Activated CD4-positive, alpha-beta T cell treated with anti-CD3 and anti-CD28 coated beads for 4 hours (primary cell): ENCODE measurements at places on chromosomes 11 and 22.

DNA sequence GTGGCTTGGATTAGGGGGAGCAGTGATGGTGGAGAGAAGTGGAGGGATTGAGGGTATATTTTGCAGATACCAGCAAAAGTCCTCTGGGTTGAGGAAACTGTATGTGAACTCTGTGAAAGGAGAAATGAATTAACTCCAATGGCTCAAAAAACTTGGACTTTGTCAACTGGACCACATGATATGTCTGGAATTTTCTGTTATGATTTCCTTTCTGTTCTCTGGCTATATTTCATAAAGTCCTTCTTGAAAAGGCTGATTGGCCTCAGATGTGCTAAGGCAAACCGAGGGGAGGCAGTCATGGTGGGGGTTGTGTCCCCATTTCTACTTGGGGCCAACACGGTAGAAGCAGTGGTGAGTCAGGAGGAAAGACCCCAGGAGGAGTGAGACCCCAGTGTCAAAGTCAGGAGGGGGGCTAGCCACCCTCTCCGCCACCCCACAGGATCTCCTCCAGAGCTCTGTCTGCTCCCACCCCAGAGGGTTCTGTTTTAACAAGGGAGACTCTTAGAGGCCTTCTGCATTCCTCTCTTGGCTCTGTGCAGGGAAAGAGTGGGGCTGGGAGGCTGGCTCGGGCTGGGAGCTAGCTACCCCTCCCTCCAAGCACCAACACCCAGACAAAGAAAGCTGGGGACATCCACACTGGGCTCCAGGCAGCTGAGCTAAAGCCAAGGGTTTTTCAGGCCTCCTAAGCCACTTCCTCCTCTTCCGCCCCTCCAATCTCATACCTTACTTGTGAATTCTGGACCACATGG, 13.8 kb downstream of the CHRDL2 start:
- no peak for DNase-seq

DNA sequence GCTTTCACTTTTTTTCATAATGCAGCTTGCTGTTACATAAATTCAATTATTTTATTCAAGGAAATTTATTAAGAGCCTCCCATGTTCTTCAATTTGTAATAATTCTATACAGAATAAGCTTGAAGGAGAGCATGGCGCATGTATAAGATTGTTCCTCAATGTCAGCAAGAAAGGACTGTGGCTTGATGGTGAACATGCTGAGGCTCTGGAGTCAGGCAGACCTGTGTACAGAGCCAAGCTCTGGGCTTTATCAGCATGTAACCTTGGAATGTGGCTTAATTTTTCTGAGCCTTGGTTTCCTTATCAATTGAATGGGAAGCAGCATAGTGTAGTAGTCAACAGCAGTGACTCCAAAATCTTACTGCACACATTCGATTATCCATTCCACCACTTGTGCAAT, 92.4 kb downstream of the JRKL start:
- DNase-seq: no peak

DNA sequence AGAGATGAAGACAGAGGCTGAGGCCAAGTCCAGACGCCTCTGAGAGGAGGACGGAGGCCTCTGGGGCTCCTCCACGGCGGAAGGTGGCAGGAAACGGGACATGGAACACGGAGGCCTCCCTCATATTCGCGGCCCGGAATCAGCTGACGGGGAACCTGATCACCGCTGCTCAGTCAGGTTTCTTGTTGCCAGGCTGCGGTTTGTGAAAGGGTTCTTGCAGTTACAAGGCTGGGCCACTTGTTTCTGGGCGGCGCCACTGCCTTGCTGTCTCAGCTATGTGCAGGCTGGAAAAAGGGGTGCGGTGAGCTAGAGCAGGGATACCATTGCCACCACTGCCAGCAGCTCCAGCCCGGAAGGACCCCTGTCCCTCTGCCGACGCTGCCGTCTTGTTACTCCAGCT, 10.0 kb upstream of the MMP1 start:
- DNase-seq: no peak

GRCh38 chr11:70725739-70726138, 327.4 kb downstream of the CTTN start:
- DNase-seq: no peak

DNA sequence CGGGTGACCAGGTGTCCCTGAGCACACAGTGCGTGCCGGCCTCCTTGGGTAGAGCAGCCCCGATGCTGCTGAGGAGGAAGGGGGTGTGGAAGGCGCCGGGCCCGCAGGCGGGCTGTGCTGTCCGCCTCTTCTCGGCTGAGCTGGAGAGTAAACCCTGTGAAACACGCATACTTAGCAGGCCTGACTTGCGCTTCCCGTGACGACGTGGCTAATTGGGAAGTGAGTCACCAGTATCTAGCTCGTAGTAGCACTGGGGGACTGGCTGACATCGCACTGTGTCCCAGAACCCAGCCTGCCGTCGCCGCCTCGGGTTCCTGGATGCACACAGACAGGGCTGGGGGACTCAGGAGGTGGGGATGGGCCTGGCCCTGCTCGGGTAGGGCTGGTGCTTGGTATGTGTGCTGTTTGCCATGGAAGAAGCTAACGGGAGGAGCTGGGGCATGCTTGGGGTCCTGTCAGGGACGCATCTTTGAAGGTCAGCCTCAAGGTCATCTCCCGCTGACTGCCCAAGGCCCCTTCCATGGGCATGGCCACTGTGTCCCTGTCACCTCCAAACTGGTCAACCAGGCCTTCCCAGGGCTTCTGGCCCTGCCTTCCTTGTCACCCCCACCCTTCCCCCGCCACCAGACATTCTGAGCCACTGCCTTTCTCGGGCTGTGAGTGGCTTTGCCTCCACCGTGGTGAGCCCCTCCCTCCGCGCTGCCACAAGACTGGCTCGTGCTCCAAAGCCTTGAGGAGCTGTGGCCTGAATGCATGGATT, 1327.0 kb downstream of the BRD1 start:
- no peak for DNase-seq

- DNase-seq: no peak
Observed at GRCh38 chr11:129705341-129705740, 110.3 kb upstream of the TMEM45B start.

- no peak for DNase-seq
Observed at GRCh38 chr11:45511566-45511965, 153.9 kb downstream of the CHST1 start.

DNA sequence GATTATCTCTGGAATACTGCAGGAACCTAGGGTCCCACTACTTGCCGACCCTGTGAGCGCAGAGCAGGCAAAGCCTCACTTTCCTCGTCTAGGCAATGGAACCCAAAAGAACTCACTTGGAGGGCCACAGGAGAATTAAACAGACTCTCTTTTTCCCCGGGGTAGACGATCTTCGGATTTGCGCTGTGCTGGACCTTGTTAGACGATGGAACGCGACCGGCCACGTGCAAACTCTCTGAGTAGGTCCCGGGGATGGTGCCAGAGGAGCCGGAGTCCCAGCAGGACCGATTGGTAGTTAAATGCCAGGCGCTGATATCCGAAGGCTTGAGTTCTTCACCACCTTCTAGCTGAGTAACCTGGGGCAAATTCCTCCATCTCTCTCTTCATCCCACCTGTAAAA, 1.0 kb upstream of the SLC1A2 start:
- DNase-seq: no peak

DNA sequence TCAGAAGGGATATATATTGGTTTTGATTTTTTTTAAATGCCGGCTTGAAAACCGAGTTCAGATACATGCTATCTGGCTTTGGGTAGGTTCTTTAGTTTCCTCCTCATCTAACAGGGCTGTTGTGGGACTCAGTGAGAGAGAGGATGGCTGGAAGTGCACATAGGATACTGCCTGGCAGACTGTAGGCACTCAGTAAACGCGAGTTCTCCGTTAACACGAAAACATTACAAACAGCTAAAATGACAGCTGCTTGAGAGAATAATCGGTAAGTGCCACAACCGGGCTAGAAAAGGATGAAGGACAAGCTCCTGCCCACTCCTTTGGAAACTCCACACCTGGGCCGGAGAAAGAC, 369 bp downstream of the XRRA1 start:
- no peak for DNase-seq

GRCh38 chr11:45079075-45079444, 67.4 kb upstream of the PRDM11 start:
- no peak for DNase-seq

DNA sequence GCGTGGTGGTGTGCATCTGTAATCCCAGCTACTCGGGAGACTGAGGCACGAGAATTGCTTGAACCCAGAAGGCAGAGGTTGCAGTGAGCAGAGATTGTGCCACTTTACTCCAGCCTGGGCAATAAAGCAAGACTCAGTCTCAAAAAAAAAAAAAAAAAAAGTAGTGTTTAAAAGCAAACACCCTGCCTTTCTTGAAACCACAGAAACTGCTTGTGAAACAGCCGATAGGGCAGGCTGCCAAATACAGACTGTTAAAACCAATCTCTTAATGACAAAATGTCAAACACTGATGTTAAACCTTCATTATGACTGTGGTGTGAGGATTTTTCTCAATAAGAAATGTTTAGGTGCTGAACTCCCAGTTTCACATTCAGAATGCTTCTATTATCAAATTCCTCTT, 27.3 kb downstream of the MARK2 start:
- peak; percentile 68 for DNase-seq

- DNase-seq: no peak
Observed at GRCh38 chr11:20125927-20126326, 34.3 kb downstream of the DBX1 start.

- no peak for DNase-seq
Observed at GRCh38 chr11:80338231-80338630, 897.4 kb upstream of the TENM4 start.

DNA sequence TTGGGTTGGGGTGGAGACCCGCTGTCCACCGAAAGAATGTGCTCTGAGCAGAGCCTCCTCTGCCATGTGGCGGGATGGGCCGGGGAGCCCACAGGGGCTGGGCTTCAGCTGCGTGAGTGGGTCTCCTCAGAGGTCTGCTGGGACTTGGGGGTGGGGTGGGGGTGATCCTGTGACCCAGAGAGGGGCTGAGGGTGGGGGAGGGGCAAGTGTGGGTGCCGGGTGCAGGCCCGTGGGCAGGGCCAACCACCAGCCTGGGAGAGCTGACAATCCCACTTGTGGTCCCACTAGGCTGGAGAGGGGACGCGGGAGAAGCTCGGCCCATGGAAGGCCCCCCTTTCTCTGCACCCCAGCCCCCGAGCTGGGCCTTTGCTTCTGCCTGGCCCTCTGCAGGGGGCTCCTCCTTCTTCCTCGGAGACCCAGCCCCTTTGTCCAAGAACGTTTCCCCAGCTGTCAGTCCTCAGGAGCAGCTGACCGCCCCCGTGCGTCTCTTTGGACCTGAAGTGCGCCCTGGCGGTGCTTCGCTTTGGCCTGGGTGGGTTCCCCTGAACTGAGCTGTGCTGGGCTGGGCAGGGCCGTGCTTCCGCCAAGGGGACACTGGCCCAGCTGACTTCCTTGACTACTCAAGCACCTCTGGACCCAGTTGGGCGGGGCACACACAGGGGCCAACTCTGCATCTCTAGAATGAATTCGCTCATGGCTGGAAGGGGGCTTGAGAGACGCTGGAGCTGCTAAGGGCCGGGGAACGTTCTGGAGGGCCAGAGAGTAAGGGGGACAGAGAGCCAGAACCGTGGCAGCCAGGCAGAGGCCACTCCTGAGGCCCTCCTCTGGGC, 30.2 kb downstream of the OSBPL5 start:
- no peak for DNase-seq

DNA sequence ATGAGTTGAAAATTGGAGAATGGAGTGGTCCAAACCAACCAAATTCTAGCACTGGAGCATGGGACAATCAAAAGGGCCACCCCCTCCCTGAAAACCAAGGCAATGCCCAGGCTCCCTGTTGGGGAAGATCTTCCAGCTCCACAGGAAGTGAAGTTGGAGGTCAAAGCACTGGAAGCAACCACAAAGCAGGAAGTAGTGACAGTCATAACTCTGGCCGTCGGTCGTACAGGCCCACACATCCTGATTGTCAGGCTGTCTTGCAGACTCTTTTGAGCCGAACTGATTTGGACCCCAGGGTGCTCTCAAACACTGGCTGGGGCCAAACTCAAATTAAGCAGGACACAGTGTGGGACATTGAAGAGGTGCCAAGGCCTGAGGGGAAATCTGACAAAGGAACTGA, 80.5 kb upstream of the ADSL start:
- DNase-seq: no peak

DNA sequence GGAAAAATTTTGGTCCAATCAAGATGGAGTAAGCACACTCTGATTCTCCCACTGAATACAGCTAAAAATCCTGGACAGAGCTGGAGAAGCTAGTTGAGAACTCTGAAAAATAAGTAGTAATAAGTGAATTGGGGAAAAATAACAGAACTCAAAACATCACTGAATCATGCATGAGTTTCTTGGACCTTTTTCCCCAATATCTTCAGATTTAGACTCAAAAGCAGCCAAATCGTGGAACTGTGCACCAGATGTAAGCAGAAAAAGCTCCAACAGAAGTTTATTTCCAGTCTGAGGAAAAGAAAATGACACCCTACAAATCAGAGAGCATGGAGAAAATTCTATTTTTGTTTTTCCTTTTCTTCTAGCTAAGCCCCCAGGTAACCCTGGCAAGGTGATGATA, 279.7 kb upstream of the CTSC start:
- DNase-seq: no peak

- no peak for DNase-seq
Observed at GRCh38 chr22:36816339-36816635, 548 bp downstream of the PVALB start.

DNA sequence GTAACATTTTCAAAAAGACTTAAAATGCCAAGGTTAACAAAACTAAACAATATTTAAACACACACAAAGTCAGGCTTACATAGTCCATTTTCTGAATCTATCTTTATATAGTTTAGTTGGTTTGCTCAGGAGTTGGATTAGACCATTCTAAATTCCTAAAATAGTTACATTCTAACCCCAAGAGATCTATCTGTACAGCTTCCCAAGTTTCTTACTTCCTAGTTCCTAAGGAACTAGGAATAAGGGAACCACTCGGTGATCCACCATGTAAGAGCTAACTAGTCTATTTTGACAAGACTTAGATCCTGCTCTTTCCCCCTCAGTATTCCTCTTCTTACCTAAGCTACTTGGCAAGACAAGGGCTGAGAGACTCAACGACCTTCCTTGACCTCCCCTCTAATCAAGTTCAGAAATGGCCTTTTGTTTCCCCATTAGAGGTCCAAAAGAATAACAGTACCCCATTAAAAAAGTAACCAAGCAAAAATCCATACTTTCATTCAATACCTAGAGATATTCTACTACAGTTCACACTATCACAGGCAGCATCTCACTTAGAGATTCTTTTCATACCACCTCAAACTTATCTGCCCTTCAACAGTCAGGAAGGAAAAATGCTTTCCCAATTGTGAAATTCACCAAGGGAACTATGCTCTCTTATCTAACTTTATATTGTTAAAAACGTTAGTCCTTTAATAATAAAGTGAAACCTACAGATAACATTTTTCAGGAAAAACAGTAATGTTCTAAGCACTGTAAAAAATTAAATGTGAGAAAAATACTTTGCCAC, 253.1 kb downstream of the TTC28 start:
- no peak for DNase-seq
